ENCODE measurements at places on chromosomes 5 and 9. TPM values are rescaled to one million over a fixed set of nuclear protein-coding genes. Genes with fewer than 3 reads are reported as not detected.
A peak's percentile ranks its signal among the peaks of the same experiment; 100 is the strongest.

DNA sequence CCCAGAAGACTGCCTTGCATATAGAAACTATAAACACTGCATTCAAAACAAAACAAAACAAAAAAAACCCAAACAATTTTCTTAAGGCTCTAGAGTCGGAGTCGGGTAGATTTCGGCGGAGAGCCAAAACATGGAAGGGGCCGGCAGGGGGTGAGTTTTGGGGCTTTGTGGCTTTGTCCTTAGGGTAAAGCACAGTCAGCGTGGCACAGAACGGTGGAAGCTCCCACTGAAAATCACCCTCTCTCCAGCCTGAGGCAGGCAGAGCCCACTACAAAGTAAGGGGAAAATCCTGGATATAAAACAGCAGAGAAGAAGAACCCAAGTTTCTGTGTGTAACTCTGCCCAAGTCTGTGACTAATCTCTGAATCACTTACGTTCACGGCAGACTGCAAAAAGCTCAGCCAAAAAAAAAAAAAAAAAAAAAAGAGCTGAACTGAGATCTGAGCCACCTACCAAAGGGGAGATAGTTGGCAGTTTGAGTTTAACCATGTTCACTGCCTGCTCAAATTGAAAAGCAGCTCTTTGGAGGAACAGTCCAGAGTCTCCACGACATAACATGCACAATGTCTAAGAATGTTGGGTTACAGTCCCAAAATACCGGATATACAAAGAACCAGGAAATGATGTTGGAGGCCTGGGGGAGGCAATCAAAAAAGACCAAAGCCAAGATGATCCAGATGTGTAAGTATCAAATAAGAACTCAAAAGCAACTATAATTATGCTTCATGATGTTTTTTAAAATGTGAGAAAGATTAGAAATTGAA, 26.6 kb upstream of the OR2K2 start:
- no peaks in the 10 kb centered on the region for H3K36me3 ChIP-seq
- H3K27ac ChIP-seq: peak overlapping the region; percentile 79
- no peaks in the 10 kb centered on the region for H3K27me3 ChIP-seq
- H3K4me1 ChIP-seq: peaks cover 15% of the 10 kb centered on the region
- no peak for DNase-seq

COL5A1 gene
- 0.49 TPM for total RNA-seq

DNA sequence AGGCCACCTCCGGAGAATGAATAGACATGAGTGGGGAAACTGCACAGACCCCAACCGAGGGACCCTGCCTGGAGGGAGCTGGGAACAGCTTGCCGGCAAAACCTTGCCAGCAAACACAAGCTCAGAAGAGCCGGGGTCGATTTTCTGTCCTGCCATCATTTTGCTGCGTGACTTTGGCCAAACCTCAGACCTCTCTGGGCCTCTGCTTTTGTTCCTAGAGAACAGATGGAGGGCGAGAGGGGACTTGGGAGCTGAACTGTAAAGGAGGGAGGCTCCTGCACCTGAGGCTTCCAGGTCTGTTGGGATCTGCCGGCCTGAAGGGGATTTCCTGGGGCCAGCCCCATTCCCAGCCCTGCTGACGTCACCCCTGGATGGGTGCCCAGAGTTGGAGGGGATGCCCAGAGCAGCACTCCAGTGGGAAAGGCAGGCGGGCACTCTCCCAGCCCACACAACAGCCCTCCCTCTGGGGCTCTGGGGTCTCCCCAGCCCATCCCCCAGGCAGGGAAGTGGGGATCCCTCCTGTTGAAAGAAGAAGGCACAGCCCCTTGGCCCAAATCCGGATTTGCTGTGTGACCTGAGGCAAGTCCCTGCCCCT, 40.4 kb upstream of the SYNPO start:
- H3K27me3 ChIP-seq: no peaks in the 10 kb centered on the region
- H3K4me1 ChIP-seq: no peaks in the 10 kb centered on the region
- H3K4me3 ChIP-seq: no peak overlapping the region

DNA sequence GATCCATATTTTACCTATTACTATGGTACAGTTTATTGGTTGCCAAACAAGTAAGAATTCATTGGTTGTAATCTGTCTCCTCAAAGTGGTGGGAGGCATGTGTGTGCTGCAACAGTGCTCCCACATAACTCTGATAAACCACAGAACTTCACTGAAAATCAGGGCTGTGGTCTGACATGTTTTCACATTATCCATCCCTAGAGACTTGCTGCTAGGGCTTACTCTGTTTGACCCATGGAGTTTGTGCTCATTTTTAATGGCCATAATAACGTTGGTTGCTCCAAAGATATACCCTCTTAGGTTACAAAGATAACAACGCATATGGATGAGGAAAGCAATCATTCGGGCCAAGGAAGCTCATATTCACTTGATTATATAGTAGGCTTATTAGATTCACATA, 37.0 kb downstream of the HACD4 start:
- H3K27ac ChIP-seq: no peak overlapping the region
- no peaks in the 10 kb centered on the region for H3K27me3 ChIP-seq
- peaks cover 4% of the 10 kb centered on the region for H3K36me3 ChIP-seq
- no peak overlapping the region for H3K4me3 ChIP-seq
- peaks cover 31% of the 10 kb centered on the region for H3K4me1 ChIP-seq

PCDH1 gene
- 0.25 TPM for total RNA-seq

AK6 gene
- total RNA-seq: 56.9 TPM

LVRN gene
- total RNA-seq: 0.07 TPM

- DNase-seq: no peak
- peaks cover 63% of the 10 kb centered on the region for H3K27me3 ChIP-seq
- H3K27ac ChIP-seq: no peak overlapping the region
- no peak overlapping the region for H3K4me3 ChIP-seq
- no peaks in the 10 kb centered on the region for H3K4me1 ChIP-seq
Observed at GRCh38 chr9:126595982-126596381, 17.7 kb upstream of the LMX1B start.

DNA sequence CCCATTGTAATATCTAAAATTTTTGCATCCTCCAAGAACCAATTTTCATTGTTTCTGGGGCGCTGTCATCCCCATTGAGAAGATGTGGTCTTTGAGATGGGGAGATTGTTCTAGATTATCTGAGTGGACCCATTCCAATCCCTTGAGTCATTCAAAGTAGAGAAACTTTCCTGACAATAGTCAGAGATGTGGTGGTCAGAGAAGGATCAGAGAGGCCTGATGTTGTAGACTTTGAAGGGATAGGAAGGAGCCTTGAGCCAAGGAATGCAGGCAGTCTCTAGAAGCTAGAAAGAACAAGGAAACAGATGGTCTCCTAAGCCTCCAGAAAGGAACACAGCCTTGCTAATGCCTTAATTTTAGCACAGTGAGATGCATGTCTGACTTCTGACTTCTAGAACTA, 80.4 kb downstream of the TEK start:
- no peaks in the 10 kb centered on the region for H3K36me3 ChIP-seq
- peaks cover 3% of the 10 kb centered on the region for H3K4me1 ChIP-seq
- no peak overlapping the region for H3K4me3 ChIP-seq
- DNase-seq: no peak
- no peak overlapping the region for H3K27ac ChIP-seq

DNA sequence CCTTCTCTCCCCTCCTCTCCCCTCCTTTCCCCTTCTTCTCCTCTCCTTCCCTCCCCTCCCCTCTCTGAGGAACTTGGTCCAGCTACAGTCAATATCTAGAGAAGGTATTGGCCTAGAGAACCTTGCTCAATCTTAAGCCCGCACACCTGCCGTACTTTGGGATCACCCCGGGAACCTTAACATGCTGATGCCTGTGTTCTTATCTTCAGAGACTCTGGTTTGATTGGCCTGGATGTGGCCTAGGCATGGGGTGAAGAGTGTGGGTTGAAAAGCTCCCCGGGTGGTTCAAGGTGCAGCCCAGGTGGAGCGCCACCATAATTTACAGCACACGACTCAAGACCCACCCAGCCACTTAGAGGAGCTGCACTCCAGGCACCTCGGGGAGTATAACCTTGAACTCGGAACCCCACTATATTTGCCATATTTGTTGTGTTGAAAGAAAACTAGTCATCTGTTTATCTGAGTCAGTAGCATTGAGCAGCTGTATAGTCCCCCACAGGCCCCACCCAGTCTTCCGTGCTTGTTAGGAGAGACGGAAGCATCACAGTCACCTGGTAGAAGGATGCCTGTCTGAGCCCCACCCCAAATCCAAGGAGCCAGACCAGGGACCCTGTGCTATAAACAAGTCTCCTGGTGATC, 14.4 kb upstream of the PHF19 start:
- peak; percentile 76 for DNase-seq
- peak overlapping the region; percentile 75 for H3K4me3 ChIP-seq
- no peaks in the 10 kb centered on the region for H3K27me3 ChIP-seq
- H3K27ac ChIP-seq: peak overlapping the region; percentile 100
- H3K4me1 ChIP-seq: peaks cover 90% of the 10 kb centered on the region
- H3K36me3 ChIP-seq: no peaks in the 10 kb centered on the region

MUSK gene
- not detected for total RNA-seq

- no peaks in the 10 kb centered on the region for H3K36me3 ChIP-seq
- H3K27me3 ChIP-seq: peaks cover 9% of the 10 kb centered on the region
- peaks cover 72% of the 10 kb centered on the region for H3K4me1 ChIP-seq
- H3K27ac ChIP-seq: no peak overlapping the region
- no peak overlapping the region for H3K4me3 ChIP-seq
Observed at GRCh38 chr5:134590992-134591659, 41.5 kb downstream of the SAR1B start.

GRCh38 chr5:141650851-141651727, at the start of gene FCHSD1:
TSS of gene FCHSD1 (minus strand) at chr5:141651418. CDS start at chr5:141651368, 50 bp downstream.
- H3K4me3 ChIP-seq: peak within 1 kb of the TSS; percentile 98
- peak; percentile 84 for DNase-seq
- H3K27me3 ChIP-seq: no peaks in the 10 kb centered on the region
- H3K4me1 ChIP-seq: peaks cover 24% of the 10 kb centered on the region

GCNT1 gene
- total RNA-seq: 4.2 TPM

- H3K27me3 ChIP-seq: peaks cover 6% of the 10 kb centered on the region
- peaks cover 7% of the 10 kb centered on the region for H3K4me1 ChIP-seq
- no peak for DNase-seq
- no peak overlapping the region for H3K27ac ChIP-seq
Observed at GRCh38 chr9:89911721-89912604, 307.2 kb downstream of the GADD45G start.

SLC22A4 gene
- total RNA-seq: 1.8 TPM

DNA sequence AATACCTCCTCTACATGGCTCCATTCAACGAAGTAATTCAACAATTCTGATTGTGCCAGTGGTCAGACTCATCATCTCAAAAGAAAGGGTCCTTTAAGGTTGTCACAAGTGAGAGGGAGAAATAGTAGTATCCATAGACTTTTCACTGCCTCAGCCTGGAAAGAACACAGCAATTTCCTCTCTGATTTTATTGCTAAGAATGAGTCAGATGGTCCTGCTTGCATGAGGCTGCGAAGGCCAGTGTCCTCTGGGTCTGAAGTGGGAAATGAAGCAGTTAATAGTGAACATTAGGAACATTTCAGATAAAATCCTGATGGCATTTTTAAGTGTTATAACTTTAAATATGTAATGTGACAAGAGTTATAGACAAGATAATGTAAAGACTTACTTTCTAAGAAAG, 979.0 kb downstream of the EFNA5 start:
- DNase-seq: no peak
- no peaks in the 10 kb centered on the region for H3K36me3 ChIP-seq
- H3K27me3 ChIP-seq: no peaks in the 10 kb centered on the region
- no peak overlapping the region for H3K4me3 ChIP-seq

PAX5 gene
- 2.2 TPM for total RNA-seq

DNA sequence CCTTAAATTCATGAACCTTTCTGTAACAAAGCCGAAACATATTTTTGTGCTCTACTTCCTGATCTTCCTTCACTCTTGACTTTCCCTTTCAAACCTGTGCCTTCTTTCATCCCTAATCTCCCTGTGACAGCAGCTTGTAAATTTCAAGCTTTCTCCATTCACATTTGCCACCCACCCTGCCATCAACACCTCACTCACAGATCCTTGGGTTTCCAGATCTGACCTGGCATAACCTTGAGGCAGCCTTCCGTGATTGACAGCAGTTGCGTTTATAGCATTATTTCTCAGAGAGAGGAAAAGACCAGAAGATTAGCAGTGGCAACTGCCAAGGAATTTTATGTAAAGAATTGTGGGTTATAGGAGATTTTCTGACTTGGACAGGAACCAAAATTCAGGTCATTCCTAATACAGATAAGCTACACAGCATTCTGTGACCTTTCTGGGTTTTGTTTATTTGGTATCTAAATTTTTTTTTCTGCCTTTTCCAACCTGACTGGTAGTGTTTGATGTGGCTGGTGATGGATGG, 260.0 kb downstream of the NR2F1-AS1 start:
- H3K4me3 ChIP-seq: no peak overlapping the region
- H3K27ac ChIP-seq: no peak overlapping the region
- DNase-seq: no peak
- no peaks in the 10 kb centered on the region for H3K36me3 ChIP-seq
- no peaks in the 10 kb centered on the region for H3K27me3 ChIP-seq

- no peak for DNase-seq
- no peak overlapping the region for H3K27ac ChIP-seq
- H3K36me3 ChIP-seq: no peaks in the 10 kb centered on the region
- H3K27me3 ChIP-seq: peaks cover 51% of the 10 kb centered on the region
- no peak overlapping the region for H3K4me3 ChIP-seq
- no peaks in the 10 kb centered on the region for H3K4me1 ChIP-seq
Observed at GRCh38 chr5:156685481-156685880, 164.6 kb upstream of the PPP1R2B start.

All from activated T-cell treated with anti-CD3 and anti-CD28 coated beads, Interleukin-2, amount 50 U/mL, for 72 hours (primary cell).